ENCODE measurements at places on chromosomes 7 and 10.
A peak's percentile ranks its signal among the peaks of the same experiment; 100 is the strongest.

- DNase-seq: no peak
Measured at GRCh38 chr10:92644921-92645320, 44.8 kb upstream of the HHEX start.

- no peak for DNase-seq
Measured at GRCh38 chr7:4774658-4775249, 669 bp upstream of the AP5Z1 start.

DNA sequence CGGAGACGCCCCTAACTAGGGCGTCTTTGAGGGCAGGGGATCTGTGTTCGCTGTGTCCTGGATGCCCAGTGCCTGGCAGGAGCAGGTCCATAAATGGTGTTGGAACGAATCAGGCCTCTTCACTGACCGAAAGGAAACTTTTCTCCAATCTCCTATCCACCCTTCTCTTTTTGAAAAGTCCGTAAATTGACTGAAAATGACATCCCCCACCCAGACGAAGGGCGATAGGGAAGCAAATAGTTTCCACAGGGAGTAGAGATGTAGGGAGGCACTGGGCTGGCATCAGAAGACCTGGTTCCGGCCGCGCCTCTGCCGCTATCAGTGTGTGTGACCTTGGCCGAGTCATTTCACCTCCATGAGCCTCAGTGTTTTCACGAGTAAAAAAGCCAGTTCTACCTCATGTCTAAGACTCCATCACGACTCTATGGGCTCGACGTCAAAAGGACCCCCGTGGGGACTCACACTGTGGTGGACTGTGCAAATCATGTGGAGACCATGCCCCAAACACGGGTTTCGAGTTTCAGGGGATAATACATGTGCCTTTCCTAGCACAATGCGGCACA lies 497 bp upstream of the RAB11FIP2 start:
- DNase-seq: peak; percentile 24

GRCh38 chr7:112162142-112162766 lies 43.9 kb downstream of the DOCK4 start:
- DNase-seq: peak; percentile 69

DNA sequence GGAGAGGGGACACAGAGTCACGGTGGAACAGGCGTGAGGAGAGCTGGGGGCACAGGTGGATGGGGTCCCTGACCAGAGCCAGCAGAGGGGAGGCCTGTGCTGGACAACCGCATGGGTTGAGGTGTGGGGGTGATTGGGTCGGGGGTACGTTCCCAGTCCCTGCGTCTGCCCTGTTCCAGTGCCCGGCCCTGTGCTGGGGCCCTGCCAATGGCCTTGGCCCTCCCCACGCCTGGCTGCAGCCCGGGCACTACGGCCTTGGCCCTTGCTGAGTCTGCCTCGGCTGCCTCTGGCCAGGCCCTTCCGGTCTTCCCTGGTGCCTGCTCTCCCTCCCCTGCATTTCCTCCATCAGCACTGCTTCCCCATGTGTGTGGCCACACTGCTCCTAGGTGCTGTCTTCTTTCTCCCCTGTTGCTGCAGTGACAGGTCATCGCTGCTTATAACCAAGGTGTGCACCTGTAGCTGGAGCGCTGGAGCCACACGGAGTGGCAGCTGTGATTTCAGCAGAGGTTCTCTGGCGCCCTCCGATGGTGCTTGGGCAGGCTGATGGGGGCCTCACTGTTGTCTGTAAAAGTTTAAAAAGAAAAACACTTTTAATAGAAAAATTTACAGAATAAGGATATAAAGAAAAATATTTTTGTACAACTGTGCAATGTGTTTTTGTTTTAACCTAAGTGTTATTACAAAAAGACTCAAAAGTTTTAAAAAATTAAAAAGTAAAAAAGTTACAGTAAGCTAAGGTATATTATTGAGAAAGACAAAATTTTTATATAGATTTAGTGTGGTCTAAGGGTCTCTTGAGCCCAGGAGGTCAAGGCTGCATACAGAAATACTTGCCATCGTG lies 45.2 kb upstream of the BHLHA15 start:
- DNase-seq: peak; percentile 56

All from left cardiac atrium (tissue), 4 donors.